Stimulated activated CD8-positive, alpha-beta memory T cell treated with anti-CD3 and anti-CD28 coated beads, Interleukin-2, amount 100 ng/mL, for 1 hour (primary cell): ENCODE measurements at places on chromosomes 16 and 17.

GRCh38 chr17:42548070-42548837 lies 4.5 kb upstream of the HSD17B1 start:
- peak; percentile 48 for DNase-seq

DNA sequence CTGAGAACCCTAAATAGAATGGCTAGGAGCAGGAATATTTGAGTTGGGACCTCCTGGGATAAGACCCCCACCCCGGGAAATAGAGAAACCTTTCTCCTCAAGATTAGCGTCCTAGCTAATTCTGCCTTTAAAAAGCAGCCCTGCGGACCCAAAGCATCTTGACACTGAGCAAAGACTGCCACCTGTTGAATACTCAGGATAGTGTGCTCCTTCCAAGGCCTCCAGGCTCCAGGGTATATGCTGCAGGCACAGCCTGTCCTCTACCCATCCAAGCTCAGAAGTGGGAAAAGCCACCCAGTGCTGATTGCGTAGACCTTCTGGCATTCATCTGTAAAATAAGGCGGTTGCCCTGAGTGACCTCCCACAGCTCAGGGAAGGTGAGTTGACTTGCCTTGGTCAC lies 456.2 kb upstream of the DYNLRB2 start:
- DNase-seq = no peak

DNA sequence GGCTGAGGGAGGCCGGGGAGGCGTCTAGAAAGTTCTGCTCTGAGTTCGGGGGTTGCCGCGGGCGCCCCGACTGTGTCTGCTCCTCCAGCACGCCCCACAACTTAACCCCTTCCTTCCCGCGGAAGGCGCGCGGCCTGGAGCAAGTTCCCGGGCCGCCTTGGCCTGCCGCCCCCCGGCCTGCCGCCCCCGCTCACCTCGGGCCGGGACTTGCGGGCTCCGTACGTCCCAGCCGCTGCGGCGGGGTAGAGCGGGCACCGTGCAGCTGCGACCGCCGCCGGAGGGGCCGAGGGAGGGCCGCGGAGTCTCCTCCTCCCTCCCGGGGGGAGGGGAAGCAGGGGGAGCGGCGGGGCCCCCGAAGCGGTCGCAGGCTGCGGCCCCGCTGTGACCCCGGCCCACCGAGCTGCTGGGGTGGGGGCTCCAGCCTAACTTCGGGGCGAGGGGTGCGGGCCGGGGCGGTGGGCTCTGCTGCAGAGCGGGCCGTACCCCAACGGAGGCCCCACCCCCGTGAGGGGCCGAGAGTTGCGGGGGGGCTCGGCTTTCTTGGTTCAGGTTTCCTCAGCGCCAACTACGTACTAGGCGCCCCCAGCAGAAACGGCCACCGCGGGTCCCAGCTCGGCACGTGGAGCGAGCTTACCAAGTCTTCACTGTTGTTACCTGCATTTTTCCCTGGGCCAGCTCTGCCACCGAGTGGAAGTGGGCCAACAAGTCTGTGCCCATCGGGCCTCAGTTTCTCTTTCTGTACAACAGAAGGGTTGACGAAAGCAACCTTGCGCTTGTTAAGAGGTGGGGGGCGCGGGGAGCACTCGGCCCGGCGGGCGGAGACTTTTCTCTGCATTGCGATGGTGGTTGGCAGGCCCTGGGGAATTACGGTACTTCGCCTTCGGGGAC lies at the start of gene CCDC102A:
CCDC102A (minus strand) TSS at position 266 of the 888 bp plus-strand sequence. CDS start 7,394 bp downstream, outside the sequence.
- peak; percentile 22 for DNase-seq

- DNase-seq = no peak
These were observed 19.5 kb upstream of the USP10 start for GRCh38 chr16:84680165-84680842.

GRCh38 chr16:12600116-12600515 lies 203.6 kb downstream of the CPPED1 start:
- no peak for DNase-seq

DNA sequence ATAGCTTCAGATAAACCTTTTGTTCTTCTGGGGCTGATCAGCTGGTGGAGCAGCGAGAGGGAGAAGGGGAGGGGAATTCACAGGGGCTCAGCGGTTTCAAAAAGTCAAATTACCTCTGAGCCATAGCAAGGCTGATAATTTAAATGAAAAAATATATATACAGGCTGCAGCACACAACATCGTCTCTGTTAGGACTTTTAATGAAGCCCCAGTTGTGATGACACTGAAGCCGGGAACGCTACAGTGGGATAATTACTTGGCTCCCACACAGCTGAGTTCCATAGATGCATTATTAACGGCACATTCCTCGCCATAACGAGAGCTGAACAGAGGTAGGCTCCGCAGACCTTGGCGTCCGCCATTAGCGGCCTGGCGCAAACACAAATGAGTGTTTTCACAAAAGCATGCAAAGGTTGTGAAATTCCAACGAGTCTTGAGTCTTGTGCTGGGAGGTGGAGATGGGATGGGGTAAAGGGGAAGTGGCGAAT lies 216.0 kb downstream of the C16orf78 start:
- no peak for DNase-seq

GRCh38 chr16:87782033-87782432 lies 16.2 kb upstream of the KLHDC4 start:
- DNase-seq = no peak

DNA sequence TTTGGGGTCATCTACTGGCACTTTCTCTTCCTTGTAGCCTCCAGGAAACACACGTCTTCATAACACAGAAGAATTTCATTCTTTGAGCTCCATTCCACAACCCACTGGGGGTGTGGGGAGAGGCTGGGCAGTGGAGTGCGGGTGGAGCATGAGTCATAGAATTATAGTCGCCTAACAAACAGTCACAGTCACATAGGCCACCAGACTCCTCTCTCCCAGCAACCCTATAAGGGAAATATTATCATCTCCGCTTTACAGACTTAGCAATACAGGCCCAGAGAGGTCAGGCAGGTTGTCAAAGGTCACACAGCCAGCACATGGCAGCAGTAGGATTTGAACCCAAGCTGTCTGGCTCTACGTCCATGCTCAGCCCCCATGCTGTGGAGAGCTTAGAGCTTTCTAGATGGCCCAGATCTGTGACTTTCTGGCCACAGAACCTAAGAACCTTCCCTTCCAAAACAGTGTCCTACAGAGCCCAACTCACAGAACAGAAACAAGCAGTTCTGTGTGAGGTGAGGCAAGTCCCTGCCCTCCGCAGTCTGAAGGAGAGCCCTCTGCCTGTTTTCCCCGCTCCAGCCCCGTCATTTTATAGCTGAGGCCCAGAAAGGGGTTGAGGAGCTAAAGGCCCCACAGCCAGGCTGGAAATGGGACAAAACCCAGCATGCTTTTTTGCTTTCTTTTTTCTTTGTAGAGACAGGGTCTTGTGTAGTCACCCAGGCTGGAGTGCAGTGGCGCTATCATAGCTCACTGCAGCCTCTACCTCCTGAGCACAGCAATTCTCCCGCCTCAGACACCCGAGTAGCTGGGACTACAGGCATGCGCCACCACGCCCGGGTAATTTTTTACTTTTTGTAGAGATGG lies 10.7 kb upstream of the LITAF start:
- DNase-seq = no peak

- no peak for DNase-seq
These were observed 72.4 kb upstream of the CPHXL start for GRCh38 chr16:75798714-75799113.

GRCh38 chr16:50155925-50156324 lies 2.8 kb downstream of the TENT4B start:
- DNase-seq = no peak

GRCh38 chr16:70737377-70738082 lies 51.7 kb upstream of the MTSS2 start:
- DNase-seq = peak; percentile 45

- no peak for DNase-seq
These were observed 2.0 kb upstream of the GLG1 start for GRCh38 chr16:74608944-74609343.

GRCh38 chr17:36818134-36818825 lies 119.0 kb upstream of the LHX1 start:
- DNase-seq = no peak

DNA sequence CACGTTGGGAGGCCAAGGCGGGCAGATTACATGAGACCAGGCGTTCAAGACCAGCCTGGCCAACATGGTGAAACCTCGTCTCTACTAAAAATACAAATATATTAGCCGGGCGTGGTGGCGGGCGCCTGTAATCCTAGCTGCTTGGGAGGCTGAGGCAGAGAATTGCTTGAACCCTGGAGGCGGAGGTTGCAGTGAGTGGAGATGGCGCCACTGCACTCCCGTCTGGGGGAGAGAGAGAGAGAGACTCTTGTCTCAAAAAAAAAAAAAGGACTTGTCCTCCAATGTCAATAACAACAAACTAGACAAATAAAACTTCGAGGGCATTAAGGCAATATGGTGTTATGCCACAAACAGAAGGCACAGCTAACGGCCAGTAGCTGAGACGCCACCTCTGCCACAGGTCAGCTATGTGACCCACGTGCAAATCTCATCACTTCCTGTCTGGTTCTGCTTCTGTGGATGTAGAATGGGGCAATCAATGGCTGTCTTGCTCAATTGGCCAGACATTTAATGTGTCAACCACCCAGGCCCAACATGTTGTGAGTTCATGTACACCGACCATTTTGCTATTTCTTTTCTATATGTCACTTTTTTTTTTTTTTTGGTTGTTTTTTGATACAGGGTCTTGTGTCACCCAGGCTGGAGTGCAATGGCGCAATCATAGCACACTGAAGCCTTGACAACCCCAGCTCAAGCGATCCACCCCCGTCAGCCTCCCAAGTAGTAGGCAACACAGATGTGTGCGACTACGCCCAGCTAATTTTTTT lies 834 bp upstream of the TXNDC11 start:
- DNase-seq = peak; percentile 3

DNA sequence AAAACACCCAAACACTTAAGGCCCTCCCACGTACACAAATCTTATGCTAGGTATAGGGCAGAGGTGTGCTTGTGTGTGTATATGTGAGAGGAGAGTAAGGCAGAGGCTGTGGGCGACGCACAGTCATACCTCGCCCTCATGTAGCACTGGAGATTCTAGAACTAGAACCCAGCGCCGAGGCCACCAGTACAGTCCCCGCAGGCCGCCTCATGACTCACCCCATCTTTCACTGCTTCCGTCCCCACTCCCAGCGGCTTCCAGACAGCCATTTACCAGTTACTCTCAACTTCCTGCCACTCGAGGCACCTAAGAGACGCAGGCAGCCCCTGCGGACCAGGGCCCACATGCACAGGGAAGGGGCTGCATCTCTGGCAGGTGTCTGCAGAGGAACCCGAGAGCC lies 23.2 kb upstream of the CYTH1 start:
- DNase-seq = peak; percentile 27

GRCh38 chr16:46607529-46607928 lies 13.7 kb downstream of the SHCBP1 start:
- DNase-seq = no peak

- DNase-seq = no peak
These were observed 32.9 kb downstream of the SNX29 start for GRCh38 chr16:12009462-12009861.

DNA sequence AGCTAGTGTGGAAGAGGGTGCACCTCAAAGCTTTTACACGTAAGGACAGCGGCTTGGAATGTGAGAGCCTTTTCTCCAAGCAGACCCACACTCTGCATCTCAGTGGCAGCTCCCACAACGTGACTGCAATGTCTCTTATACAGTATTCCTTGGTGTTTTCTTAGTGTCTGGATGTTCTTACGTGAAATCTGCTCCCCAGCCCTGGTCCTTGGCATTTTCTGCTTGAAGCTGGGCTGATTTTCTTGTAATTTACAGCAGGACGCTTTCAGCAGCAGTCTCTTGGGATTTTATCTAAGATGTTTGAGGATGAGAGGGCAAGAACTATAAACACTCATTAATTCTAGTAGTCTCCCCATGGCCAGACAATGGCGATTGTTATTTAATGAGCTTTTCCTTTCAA lies 12.1 kb upstream of the POLR3E start:
- no peak for DNase-seq

DNA sequence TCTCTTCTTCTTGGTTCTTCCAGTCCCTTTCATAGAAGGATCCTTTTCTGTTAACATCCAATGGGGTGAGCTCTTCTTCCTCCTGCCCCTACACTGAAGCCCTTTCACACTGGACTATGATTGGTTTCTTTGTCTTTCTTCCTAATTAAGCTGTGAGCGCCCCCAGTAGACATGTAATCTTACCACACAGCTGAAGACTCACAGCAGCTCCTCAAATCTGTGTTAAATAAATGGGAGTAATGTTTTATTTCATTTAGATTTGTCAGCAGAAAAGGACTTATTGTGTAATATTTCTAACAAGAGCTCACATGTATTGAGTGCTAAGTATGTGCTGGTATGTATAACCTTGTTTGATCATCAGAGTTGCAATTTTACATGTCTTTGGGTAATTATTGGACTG lies 55.7 kb downstream of the TOX3 start:
- DNase-seq = no peak

DNA sequence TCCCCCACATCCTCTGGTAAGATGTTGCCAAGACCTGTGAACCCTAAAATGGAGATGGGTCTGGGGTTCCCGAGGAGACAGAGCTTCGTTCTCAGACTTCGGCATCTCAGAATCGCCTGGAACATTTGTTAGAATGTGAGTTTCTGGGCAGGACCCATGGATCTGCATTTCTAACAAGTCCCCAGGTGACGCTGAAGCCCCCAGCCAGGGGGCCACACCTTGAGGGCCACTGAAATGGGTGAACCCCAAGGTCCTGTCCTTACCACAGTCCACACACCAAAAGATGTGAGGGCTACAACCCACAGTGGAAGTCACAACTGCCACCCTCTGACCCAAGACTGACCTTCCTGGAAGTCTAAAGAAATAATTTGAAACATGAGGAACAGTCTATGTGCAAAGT lies 14.0 kb downstream of the MPP3 start:
- no peak for DNase-seq

DNA sequence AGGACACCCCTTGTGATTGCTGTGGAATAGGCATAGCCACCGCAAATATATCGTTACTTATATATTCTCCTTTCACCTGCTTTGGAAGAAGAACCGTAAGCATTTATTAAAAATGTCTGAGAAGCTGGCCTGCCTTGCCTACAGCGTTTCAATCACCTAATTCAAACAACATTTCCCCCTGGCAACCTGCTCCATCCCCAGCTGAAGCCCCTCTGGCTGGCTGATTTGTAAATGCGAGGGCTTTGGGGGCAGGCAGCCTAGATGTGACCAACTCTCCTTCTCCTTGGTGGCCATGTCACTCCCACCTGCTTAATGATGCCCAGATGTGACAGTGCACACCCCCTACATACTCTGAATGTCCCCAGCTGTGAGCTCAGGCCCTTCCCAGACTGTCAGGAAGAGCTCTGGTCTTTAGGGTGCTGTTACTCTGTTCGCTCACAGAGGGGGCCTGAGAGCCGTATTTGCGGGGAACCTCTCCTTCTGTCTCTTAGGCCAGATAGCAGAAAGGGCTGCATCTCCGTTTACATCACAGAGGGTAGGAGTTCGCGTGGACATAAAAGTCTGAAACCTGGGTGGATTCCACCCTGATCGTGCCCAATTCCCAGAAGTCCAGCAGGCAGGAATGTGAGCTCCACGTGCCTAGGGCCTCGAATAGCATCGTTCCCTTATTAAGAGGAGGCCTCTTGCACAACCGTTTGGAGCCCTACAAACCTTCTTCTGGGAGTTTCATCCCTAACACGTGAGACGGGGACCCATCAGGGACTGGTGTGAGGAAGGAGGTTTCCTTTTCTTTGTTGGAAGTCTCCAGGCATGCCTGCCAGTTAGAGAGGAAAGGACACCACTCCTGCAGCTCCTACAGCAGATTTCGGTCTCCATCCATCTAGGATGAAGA lies 2.4 kb upstream of the SDK2 start:
- DNase-seq = no peak
